ENCODE measurements at places on chromosomes 7 and 10.

- peaks cover 60% of the 10 kb centered on the region for H3K4me1 ChIP-seq
- H3K36me3 ChIP-seq = no peaks in the 10 kb centered on the region
- H3K4me3 ChIP-seq = peak overlapping the region; percentile 53
- DNase-seq = no peak
Measured at GRCh38 chr10:80528185-80528700, 9.5 kb upstream of the SH2D4B start.

DNA sequence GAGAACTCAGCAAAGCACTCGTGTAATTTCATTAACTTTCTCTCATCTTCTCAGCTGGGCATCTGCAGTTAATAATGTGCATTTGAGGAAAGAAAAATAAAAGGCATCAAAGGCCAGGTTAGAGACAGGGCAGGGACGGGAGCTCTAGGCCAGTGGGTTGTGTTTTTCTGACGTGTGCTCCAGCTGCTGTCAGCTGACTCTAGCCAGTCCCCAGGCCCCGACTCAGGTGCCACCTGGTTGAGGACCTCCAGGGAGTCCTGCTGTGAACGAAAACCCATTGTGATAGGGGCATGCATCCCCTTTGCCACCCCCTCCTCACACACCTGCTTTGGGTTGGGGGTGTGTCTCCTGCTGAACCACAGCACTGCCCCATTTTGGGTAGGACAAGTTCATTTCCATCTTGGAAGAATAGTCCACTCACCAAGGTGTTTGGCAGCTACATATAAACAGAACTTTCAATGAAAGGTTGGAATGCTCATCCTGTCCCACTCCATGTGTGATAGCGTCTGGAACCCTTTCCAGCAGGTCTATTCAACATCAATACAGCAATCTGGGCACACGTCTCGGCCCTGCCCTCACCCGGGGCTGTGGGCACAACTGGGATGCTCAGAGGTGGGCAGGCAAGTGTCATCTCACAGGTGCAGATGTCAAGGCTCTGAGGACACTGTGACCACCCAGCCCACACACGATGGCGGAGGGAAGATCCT lies 146.1 kb upstream of the FAM20C start:
- H3K27me3 ChIP-seq = peaks cover 60% of the 10 kb centered on the region
- H3K36me3 ChIP-seq = peaks cover 2% of the 10 kb centered on the region
- no peak overlapping the region for H3K27ac ChIP-seq
- DNase-seq = no peak

- no peak for DNase-seq
- no peaks in the 10 kb centered on the region for H3K27me3 ChIP-seq
- H3K27ac ChIP-seq = no peak overlapping the region
- H3K4me1 ChIP-seq = no peaks in the 10 kb centered on the region
- no peaks in the 10 kb centered on the region for H3K36me3 ChIP-seq
Measured at GRCh38 chr7:80611779-80612178, 26.7 kb upstream of the CD36 start.

GRCh38 chr10:4051641-4052151 lies 266.7 kb upstream of the KLF6 start:
- peak overlapping the region; percentile 57 for H3K27ac ChIP-seq
- H3K36me3 ChIP-seq = peaks cover 2% of the 10 kb centered on the region
- DNase-seq = no peak
- no peaks in the 10 kb centered on the region for H3K27me3 ChIP-seq
- no peak overlapping the region for H3K4me3 ChIP-seq

- no peak overlapping the region for H3K27ac ChIP-seq
- H3K27me3 ChIP-seq = peaks cover 8% of the 10 kb centered on the region
- H3K4me1 ChIP-seq = no peaks in the 10 kb centered on the region
- no peak for DNase-seq
- H3K36me3 ChIP-seq = no peaks in the 10 kb centered on the region
Measured at GRCh38 chr7:108613147-108613948, 43.7 kb downstream of the DNAJB9 start.

DNA sequence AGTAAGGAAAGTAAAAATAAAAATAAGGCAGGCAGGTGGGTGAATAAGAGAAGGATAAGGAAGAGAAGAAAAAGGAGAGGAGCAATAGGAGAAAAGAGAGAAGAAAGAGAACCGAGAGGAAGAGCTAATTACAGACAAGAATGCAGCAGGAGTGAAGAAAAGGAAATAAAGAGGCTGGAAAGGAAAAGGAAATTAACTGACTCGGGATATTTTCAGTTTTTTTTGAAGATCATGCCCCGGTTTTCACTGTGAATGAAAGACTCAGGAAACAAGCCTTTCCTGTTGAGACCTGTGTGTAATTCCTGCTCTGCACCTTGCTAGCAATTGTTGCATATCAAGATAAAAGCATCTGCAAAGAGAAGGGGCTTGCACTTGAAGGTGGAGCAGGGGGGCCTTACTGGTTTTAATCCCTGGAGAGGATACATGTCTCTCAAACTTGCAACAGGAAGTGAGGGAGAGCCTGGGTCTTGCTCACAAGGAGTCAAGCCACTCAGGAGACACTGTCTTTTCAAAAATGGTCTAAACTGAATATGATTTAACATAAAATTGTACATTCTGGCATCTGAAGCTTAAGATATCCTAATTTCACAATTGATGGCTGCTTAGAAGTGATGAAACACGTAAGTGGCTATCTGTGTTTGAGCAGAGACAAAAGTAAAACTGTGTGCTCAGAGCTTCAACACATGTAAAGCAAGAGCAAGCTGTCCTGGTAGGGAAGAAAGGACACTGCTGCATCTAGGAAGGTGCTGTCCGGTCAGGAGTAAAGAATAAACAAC lies 157.6 kb downstream of the FAM107B start:
- no peak for DNase-seq
- H3K27me3 ChIP-seq = no peaks in the 10 kb centered on the region
- H3K36me3 ChIP-seq = no peaks in the 10 kb centered on the region
- H3K4me3 ChIP-seq = peak overlapping the region; percentile 65

GRCh38 chr7:7576344-7576743 lies 9.7 kb downstream of the MIOS start:
- peaks cover 4% of the 10 kb centered on the region for H3K4me1 ChIP-seq
- no peaks in the 10 kb centered on the region for H3K27me3 ChIP-seq
- DNase-seq = no peak
- no peaks in the 10 kb centered on the region for H3K36me3 ChIP-seq

- H3K27me3 ChIP-seq = no peaks in the 10 kb centered on the region
- no peak for DNase-seq
- H3K36me3 ChIP-seq = peaks cover 3% of the 10 kb centered on the region
- H3K4me3 ChIP-seq = no peak overlapping the region
Measured at GRCh38 chr10:69243817-69244216, 23.7 kb downstream of the HKDC1 start.

- H3K4me3 ChIP-seq = peak overlapping the region; percentile 84
- DNase-seq = no peak
- H3K4me1 ChIP-seq = peaks cover 63% of the 10 kb centered on the region
- peaks cover 3% of the 10 kb centered on the region for H3K36me3 ChIP-seq
Measured at GRCh38 chr10:91201213-91201996, 19.1 kb upstream of the PCGF5 start.

- no peaks in the 10 kb centered on the region for H3K36me3 ChIP-seq
- no peak for DNase-seq
- H3K4me1 ChIP-seq = no peaks in the 10 kb centered on the region
- H3K4me3 ChIP-seq = no peak overlapping the region
- peaks cover 14% of the 10 kb centered on the region for H3K27me3 ChIP-seq
Measured at GRCh38 chr10:18109341-18109870, 30.8 kb upstream of the CACNB2 start.

- H3K4me3 ChIP-seq = no peak overlapping the region
- DNase-seq = no peak
- peaks cover 2% of the 10 kb centered on the region for H3K4me1 ChIP-seq
- H3K27ac ChIP-seq = no peak overlapping the region
Measured at GRCh38 chr7:12802070-12802469, 114.6 kb downstream of the ARL4A start.

DNA sequence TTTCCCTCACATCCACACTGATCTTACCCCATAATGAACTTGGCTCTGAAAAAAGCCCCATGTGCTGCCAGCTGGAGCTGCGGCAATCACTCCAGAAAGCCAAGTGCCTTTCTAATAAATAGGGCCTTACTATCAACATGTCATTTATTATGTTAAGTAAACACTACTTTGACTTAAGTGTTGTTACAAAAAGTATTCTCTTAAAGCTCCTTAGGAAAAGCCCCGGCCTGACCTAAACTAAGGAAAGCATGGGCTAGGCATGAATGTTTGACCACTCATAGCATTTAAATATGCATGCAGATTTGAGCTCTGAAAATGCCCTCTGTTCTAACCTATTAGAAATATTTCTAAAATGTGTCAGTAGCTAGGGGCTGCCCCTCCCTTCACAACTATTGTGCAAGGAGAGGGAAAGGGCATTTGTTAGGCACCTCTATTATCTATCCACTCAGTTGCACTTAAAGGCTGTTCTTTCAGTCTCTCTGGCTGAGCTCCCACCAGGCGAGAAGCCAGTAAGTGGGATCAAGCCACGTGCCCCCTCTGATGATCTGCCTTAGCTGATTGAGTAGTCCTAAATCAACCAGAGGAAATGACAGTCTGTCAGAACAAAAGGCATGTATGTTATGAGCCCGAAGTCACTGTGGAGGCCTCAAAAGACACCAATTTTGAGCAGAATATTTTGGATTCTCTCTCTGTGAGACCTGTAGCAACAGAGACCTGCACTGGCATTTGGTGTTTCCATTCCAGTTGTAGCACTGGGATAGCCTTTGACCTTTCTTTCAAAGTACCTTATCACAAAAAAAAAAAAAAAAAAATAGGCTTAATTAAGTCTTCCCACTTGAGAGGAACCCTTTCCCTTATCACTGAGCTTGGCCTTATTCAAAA lies 77.1 kb downstream of the ITGB8 start:
- no peaks in the 10 kb centered on the region for H3K36me3 ChIP-seq
- H3K27ac ChIP-seq = no peak overlapping the region
- no peak for DNase-seq
- no peaks in the 10 kb centered on the region for H3K27me3 ChIP-seq

DNA sequence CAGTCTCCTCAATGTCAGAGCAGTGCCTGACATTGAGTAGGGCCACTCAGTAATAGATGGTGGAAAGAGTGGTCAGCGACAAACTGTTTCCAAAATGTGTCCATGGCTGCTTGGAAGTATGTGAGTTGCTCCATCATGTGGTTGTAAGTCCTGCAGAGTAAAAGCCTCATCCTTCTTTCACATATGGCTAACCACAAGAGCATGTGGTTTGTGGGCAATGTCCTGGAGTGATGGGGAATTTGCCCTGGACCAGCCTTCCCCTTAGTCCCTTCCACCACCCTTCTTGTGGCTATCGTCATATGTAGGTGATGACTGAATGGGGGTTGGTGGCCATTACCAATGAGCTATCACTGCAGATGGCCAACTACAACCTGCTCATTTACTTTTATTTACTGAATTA lies 33.0 kb upstream of the PLXNA4 start:
- H3K36me3 ChIP-seq = no peaks in the 10 kb centered on the region
- no peak overlapping the region for H3K4me3 ChIP-seq
- peaks cover 11% of the 10 kb centered on the region for H3K27me3 ChIP-seq
- no peak overlapping the region for H3K27ac ChIP-seq
- DNase-seq = no peak

GRCh38 chr10:21160116-21160515 lies 263.0 kb upstream of the NEBL start:
- H3K4me3 ChIP-seq = no peak overlapping the region
- no peaks in the 10 kb centered on the region for H3K36me3 ChIP-seq
- no peaks in the 10 kb centered on the region for H3K4me1 ChIP-seq
- H3K27me3 ChIP-seq = peaks cover 17% of the 10 kb centered on the region
- no peak for DNase-seq

GRCh38 chr7:69963393-69963792 lies 365.1 kb downstream of the AUTS2 start:
- H3K4me1 ChIP-seq = no peaks in the 10 kb centered on the region
- peaks cover 10% of the 10 kb centered on the region for H3K27me3 ChIP-seq
- DNase-seq = no peak
- no peak overlapping the region for H3K4me3 ChIP-seq
- no peaks in the 10 kb centered on the region for H3K36me3 ChIP-seq

- peaks cover 61% of the 10 kb centered on the region for H3K27me3 ChIP-seq
- no peak overlapping the region for H3K4me3 ChIP-seq
- DNase-seq = no peak
- H3K27ac ChIP-seq = no peak overlapping the region
Measured at GRCh38 chr10:70967591-70968587, 79.5 kb upstream of the PCBD1 start.

DNA sequence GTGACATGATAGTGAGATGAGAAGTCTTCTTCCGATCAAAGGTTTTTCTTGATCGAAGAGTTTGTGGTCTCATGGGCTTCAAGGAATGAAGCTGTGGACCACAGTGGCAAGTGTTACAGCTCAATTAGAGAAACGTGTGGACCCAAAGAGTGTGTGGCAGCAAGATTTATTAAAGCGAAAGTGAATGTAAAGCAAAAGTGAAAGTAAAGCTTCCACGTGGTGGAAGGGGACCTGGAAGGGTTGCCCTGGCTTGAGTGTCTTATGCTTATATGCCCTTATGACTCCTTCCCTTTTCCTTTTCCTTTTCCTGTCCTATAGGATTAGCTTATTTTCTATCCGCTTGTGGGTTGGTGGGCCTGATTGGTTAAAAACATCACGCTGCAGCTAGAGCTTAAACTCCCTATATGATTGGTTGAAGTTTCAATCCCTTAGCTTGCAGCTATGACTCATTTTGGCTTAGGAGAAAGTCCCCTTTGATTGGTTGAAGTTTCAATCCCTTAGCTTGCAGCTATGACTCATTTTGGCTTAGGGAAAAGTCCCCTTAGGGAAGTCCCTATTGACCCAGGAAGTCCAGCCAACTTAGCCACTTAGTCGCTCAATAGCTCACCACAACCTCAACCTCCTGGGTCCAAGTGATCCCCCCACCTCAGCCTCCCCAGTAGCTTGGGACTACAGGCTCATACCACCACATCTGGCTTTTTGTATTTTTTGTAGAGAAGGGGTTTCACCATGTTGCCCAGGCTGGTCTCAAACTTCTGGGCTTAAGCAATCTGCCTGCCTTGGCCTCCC lies 34.7 kb downstream of the MRPS24 start:
- H3K36me3 ChIP-seq = no peaks in the 10 kb centered on the region
- H3K27ac ChIP-seq = peak overlapping the region; percentile 95
- H3K4me1 ChIP-seq = peaks cover 9% of the 10 kb centered on the region
- H3K27me3 ChIP-seq = peaks cover 4% of the 10 kb centered on the region
- H3K4me3 ChIP-seq = peak overlapping the region; percentile 87

GRCh38 chr10:112792487-112793201 lies 157.4 kb upstream of the TCF7L2 start:
- DNase-seq = no peak
- H3K4me1 ChIP-seq = no peaks in the 10 kb centered on the region
- no peak overlapping the region for H3K27ac ChIP-seq
- H3K36me3 ChIP-seq = no peaks in the 10 kb centered on the region
- H3K27me3 ChIP-seq = no peaks in the 10 kb centered on the region

GRCh38 chr10:131770946-131771633 lies 129.7 kb upstream of the PPP2R2D start:
- H3K27ac ChIP-seq = no peak overlapping the region
- H3K27me3 ChIP-seq = peaks cover 12% of the 10 kb centered on the region
- H3K4me3 ChIP-seq = no peak overlapping the region
- H3K36me3 ChIP-seq = no peaks in the 10 kb centered on the region
- no peaks in the 10 kb centered on the region for H3K4me1 ChIP-seq
- no peak for DNase-seq

GRCh38 chr10:133177380-133178157 lies 17.6 kb downstream of the KNDC1 start:
- H3K4me3 ChIP-seq = no peak overlapping the region
- H3K27me3 ChIP-seq = peaks cover 11% of the 10 kb centered on the region
- no peaks in the 10 kb centered on the region for H3K4me1 ChIP-seq
- no peak for DNase-seq
- no peak overlapping the region for H3K27ac ChIP-seq

- DNase-seq = no peak
- H3K4me3 ChIP-seq = no peak overlapping the region
- H3K27me3 ChIP-seq = no peaks in the 10 kb centered on the region
Measured at GRCh38 chr7:18895456-18895855, 222.0 kb downstream of the TWIST1 start.

Data from T-helper 17 cell (primary cell).